Activated CD4-positive, alpha-beta T cell treated with anti-CD3 and anti-CD28 coated beads, Interleukin-2, Interleukin-4, amounts not matched to agents 100 ng/mL and 50 ng/mL, durations not matched to agents 16 hours and 8 hours (primary cell): ENCODE measurements at places on chromosomes 16 and 17.

DNA sequence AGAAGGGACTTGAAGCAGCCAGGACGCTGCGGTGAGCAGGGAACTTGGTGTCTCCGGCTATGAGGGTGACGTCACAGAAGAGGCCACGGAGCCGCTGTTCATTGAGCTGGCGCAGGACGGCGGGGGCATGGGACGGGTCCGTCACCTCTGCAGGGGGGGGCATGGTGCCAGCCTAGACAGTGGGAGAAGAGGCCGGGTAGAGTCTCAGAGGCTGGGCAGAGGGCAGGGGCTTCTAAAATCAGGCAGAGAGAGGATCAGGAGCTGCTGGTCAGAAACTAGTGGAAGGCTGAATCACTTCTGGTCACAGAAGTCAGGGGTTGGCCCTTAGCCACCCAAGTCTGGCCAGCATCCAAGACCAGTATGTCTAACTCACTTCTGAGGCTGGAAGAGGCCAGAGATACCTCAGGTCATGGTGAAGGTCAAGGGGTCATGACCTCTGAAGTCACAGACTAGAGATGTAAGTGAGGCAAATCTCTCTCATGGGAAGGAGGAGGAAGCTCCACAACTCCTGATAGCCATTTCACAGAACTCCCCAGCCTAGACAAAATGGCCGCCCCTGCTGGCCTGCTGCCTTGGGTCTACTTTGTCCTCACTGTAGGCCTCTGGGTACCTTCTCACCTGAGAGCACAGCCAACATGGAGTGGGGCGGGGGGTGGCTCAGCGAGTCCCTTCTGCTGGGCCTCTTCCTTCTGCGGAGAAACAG is 12.6 kb downstream of the ZBTB4 start:
- no peak for DNase-seq

GRCh38 chr17:78174346-78174869 is 6.0 kb downstream of the SYNGR2 start:
- no peak for DNase-seq

DNA sequence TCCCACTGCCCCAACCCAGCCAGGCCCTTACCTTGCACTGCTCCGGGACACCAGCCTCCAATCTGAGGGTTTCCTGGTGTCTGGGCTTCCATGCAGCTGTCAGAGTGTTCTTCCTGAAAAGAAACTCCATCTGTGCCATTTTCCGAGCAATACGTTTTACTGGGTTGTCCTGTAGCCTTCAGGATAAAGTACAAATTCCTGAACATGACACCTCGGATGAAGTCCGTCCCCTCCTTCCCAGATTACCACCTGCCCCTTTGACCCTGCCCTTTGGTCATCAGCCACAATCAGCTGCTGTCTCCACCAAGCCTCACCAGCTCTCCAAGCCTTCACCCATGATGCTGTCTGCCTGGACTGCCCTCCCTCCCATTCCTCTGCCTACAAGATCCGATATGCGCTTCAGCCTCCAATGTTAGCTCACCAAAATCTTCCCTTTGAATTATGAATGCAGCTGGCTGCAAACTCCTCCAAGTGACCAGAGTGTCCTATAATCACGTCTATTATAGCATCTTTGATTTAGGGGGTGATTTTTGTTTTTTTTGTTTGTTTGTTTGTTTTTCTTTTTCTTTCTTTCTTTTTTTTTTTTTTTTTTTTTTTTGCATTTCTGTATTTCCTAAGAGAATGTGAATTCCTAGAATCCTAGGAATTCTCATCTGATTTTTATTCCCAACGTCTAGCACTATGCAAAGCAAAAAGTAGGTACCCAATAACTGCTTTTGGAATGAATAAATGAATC is 60.6 kb upstream of the KIFC3 start:
- DNase-seq, result no peak

DNA sequence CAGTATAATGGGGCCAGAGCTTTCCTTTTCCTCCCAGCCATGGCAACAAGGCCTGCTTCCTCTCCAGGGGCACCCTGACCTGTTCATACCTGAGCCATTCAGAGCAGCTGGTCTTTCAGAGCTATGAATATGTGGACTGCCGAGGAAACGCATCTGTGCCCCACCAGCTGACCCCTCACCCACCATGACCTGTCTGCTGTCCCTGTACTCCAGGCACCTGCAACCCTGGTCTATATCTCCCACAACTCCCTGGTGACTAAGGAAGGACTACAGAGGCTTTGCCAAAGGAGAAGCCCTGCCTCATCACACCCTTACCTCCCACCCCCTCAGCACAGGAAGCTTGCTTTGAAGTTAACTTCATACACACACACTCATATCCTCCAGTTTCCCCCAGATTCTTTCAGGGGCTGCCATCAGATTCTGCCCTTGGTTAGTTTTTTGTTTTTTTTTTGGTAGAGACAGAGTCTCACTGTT is 6.0 kb downstream of the TMEM106A start:
- DNase-seq, result no peak

- no peak for DNase-seq
These were observed 126.1 kb upstream of the PLCG2 start for GRCh38 chr16:81652798-81653505.

DNA sequence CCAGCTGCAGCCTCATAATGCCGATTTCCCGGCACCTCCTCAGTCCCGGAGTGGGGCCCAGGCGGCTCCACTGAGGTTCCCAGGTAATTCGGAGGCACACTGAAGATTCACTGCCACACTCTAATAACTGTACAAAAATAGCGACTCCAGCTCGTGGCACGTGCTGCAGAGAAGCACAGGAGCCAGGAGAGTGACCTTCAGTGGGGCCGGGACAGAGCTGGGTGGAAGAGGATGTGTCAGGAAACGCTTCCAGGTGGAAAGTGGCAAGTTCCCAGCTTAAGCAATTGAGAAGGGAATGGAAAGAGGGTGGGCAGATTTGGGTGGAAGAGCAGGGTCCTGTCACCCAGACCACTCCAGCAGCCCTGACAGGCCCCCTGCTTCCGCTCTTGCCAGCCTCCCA is 3.1 kb upstream of the TRAP1 start:
- DNase-seq, result no peak

GRCh38 chr17:81036197-81036941 is 1.4 kb downstream of the BAIAP2 start:
- no peak for DNase-seq

GRCh38 chr16:19497176-19497575 is 24.7 kb downstream of the GDE1 start:
- no peak for DNase-seq
